ENCODE measurements at places on chromosomes 5 and 9.

DNA sequence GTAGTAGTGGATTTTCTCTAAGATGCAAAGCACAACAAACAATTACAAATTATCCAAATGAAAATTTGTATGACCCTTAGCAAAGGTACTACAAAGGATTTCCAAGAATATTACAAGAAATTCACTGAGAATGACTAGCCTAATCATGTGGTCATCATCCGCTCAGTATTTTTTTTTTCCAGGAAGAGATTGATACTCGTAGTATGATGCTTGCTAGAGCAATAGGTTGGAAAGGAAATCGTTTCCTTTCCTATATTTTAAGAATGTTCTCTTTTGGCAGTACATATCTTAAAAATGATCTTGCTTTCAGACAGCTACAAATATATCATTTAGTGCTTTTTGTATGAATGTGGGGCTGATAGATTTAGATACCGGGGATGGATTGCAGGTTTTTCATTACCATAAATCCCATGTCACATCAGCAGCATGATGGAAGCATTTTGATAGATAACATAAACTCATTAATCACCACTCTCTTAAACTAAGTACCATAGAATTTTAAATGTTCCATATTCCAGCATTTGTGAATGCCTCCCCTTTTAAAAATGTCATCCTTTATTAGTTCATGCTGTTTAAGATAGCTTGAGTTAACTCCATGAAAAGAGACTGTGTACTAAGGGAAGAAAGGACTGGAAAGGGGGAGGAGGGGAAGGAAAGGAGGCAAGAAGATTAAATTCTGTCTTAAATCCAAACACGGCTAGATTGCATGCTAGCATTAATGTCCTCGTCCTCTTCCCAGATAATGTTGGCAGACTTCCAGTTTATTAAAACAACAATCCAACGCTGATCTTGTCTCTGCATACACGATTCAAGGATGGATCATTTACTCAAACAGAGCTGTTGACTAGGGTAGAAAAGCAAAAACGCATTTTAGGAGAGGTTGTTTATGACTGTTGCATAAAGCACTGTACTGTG, 311.7 kb upstream of the ZNF608 start:
- no peak for DNase-seq

- peak; percentile 51 for DNase-seq
Measured at GRCh38 chr5:150235500-150235854, 45.6 kb downstream of the SLC6A7 start.

GRCh38 chr9:128310461-128310860, 11.8 kb downstream of the TRUB2 start:
- no peak for DNase-seq

- DNase-seq, result no peak
Measured at GRCh38 chr5:8580298-8580697, 711.4 kb downstream of the MTRR start.

GRCh38 chr5:38782180-38782835, 63.5 kb upstream of the OSMR start:
- no peak for DNase-seq

DNA sequence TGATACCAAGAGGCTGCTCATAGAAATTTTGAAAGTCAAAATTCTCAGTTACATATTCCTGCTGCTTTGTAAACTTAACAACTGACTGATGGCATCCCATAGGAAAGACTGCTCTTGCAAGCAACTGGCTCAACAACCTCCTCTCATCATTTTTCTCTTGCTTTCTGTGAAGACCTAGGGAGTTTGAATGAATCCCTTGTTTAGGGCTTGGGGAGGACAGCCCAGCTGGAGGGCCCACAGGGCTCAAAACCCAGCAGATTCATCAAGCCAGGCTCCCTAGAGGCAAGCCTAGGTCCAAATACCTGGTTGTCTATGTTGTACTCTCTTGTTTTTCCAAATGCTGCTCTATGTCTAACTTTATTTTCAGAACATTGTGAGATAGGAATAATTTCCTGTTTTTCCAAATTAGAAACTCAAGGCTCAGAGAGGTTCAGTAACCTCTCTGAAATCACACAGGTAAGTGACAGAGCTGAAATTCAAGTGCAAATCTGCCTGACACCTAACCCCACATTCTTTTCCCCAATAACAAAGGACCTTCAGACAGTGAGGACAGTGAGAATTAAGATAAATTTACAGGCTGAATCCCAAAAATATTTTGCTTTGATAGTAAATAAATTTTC, 558.9 kb upstream of the KLF4 start:
- no peak for DNase-seq

DNA sequence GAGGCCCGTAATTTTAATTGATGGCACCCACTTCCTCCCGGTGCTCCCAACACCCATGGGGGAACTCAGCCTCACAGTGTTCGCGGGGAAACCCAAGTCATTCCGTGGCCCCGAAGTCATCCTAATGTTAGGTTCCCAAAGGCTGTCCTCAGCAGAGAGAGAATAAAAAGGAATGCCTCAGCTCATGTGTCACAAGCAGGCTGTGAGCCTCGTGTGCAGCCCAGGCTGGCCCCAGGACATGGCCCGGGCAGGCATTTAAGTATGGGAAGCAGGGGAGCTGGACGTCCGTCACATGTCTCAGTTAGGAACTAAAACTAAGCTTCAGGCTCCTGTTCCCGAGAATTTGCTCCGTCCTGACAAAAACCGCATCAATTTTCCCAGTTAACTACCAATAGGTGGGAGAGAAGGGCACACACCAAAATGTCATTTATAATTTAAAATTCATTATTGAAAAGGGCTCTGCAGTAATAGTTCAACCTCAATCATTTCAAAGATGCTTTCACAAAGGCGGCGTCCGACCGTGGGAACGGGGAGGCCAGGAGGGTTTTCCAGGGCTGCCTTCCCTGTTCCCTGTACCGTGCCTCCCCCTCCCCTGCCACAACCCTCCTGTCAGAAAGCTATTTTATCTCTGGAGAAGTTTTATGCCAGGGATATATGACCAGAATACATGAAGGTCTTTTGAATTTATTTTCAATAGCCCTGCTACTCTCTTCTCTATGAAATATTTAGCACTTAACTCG, 137.3 kb downstream of the FSTL4 start:
- DNase-seq, result no peak

GRCh38 chr5:156896546-156896945, 46.5 kb downstream of the PPP1R2B start:
- no peak for DNase-seq

- no peak for DNase-seq
Measured at GRCh38 chr9:110214090-110214489, 6.1 kb upstream of the C9orf152 start.
